ENCODE measurements at places on chromosomes 5 and 9.
A peak's percentile ranks its signal among the peaks of the same experiment; 100 is the strongest.

- no peak for DNase-seq
These were observed 3.1 kb downstream of the CETN3 start for GRCh38 chr5:90406466-90406865.

- DNase-seq = no peak
These were observed 22.3 kb downstream of the COL5A1 start for GRCh38 chr9:134663753-134664415.

DNA sequence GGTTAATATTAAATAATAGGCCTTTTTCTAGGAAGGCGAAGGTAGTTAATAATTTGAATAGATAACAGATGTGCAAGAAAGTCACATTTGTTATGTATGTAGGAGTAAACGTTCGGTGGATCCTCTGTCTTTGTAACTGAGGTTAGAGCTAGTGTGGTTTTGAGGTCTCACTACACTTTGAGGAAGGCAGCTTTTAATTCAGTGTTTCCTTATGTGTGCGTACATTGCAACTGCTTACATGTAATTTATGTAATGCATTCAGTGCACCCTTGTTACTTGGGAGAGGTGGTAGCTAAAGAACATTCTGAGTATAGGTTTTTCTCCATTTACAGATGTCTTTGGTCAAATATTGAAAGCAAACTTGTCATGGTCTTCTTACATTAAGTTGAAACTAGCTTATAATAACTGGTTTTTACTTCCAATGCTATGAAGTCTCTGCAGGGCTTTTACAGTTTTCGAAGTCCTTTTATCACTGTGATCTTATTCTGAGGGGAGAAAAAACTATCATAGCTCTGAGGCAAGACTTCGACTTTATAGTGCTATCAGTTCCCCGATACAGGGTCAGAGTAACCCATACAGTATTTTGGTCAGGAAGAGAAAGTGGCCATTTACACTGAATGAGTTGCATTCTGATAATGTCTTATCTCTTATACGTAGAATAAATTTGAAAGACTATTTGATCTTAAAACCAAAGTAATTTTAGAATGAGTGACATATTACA, 45.7 kb downstream of the TGFBR1 start:
- no peak for DNase-seq

DNA sequence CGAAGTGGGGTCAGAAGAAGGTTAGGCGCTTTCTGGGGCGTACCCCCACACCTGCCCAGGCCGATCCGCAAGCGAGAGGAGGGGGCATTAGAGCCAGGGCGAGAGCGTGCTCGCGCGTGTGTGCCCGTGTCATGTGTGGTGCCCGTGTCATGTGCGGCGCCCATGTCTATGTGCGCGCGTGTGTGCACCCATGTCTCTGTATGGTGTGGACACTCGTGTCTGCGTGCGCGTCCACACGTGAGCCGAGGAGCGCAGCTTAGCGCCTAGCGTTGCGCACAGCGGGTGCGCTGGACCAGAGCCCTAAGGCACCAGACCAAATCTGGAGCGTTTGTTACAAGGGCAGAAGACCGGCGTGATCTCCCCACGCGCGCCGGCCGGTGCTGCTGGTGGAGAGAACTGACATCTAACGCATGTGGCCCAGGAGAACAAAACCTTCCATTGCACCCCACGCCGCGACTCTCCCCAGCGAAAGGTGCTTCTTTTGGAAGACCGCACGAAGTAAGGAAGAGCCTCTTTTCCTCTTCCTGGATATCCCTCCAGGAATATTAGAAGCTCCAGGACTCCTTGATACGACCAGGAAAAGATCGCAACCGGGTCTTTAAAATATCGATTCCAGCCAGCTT, 644 bp downstream of the NIM1K start:
- peak; percentile 47 for DNase-seq

GRCh38 chr9:70868041-70868440, 253.4 kb downstream of the TRPM3 start:
- DNase-seq = no peak

- DNase-seq = no peak
These were observed 81.4 kb downstream of the DENND1A start for GRCh38 chr9:123848447-123849085.

DNA sequence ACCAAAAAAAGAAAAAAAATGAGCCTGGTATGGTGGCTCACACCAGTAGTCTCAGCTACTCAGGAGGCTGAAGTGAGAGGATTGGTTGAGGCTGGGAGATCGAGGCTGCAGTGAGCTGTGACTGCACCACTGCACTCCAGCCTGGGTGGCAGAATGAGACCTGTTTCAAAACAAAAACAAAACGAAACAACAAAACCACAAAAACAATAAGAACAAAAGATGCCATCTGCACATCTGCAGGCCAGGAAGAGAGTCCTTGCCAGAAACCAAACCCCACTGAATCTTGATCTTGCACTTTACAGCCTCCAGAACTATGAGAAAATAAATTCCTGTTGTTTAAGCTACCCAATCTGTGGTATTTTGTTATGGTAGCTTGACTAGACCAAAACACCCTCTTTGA, 207.7 kb downstream of the YTHDC2 start:
- no peak for DNase-seq

DNA sequence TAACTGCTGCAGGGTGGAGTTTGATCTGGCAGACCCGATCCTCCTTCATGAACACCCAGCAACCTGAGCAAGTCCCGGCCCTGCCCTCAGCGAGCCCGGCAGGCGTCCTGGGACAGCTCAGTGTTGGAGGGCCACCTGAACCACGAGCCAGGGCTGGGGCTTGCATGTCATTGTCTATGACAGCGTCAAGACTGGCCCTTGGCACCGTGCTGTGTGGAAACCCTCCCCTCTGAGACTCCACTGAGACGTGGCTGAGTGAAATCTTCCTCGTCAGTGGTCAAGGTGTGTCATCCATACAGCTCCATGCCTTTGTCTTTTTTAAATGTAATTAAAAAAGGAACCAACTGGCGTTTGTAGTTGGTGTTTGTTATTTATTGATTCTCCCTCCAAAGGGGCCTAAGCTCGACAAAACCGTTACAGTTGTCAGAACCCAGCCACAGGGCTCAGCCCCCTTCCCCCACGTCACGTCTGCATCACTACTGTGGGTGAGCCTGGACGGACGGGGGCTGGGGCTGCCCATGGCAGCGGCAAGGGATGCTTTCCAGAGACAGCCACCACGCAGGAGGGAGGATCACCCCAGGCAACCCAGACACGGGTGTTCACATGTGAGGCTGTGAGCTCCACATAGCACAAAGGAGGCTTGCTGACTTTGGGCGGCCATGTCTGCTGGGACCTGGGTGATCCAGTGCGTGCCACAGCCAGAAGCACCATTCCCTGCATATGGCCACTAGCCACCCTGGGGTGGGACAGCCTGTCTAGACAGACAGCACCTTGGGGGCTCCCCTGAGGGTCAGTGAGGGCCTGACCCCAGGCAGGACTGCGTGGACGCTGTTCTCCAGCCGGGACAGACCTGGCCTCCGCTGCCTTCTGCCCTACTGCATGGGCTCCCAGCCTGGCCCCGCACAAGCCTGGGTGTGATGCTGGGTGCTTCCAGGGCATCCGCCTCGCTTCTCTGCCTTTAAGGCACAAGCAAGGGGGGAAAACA, 7.3 kb downstream of the UCK1 start:
- peak; percentile 45 for DNase-seq

GRCh38 chr5:99438619-99439018, 509.8 kb upstream of the CHD1 start:
- DNase-seq = no peak

- peak; percentile 20 for DNase-seq
These were observed 18.6 kb upstream of the CEP72 start for GRCh38 chr5:593511-593910.
